ENCODE measurements at places on chromosomes 2 and 18. TPM values are rescaled to one million over a fixed set of nuclear protein-coding genes. Genes with fewer than 3 reads are reported as not detected.

ACTG2 gene
- total RNA-seq = not detected

FBXO48 gene
- total RNA-seq = 3.4 TPM

GRCh38 chr2:228731517-228731916 lies 539.6 kb downstream of the PID1 start:
- H3K27me3 ChIP-seq = no peaks in the 10 kb centered on the region
- no peaks in the 10 kb centered on the region for H3K36me3 ChIP-seq
- no peak for DNase-seq
- no peak overlapping the region for H3K4me3 ChIP-seq
- H3K27ac ChIP-seq = no peak overlapping the region
- H3K4me1 ChIP-seq = no peaks in the 10 kb centered on the region

- H3K36me3 ChIP-seq = no peaks in the 10 kb centered on the region
- H3K4me3 ChIP-seq = no peak overlapping the region
- no peak overlapping the region for H3K27ac ChIP-seq
- peaks cover 12% of the 10 kb centered on the region for H3K4me1 ChIP-seq
Measured at GRCh38 chr18:49690312-49690711, 123.0 kb downstream of the ACAA2 start.

SH3YL1 gene
- 17.9 TPM for total RNA-seq

- H3K4me1 ChIP-seq = peaks cover 14% of the 10 kb centered on the region
- no peak overlapping the region for H3K4me3 ChIP-seq
- DNase-seq = peak; percentile 53
- H3K27ac ChIP-seq = no peak overlapping the region
Measured at GRCh38 chr2:216687646-216688045, 7.7 kb downstream of the IGFBP5 start.

PAIP2B gene
- 1.5 TPM for total RNA-seq

CNTNAP5 gene
- total RNA-seq = not detected

- no peaks in the 10 kb centered on the region for H3K36me3 ChIP-seq
- DNase-seq = no peak
- no peaks in the 10 kb centered on the region for H3K4me1 ChIP-seq
- no peak overlapping the region for H3K27ac ChIP-seq
- no peaks in the 10 kb centered on the region for H3K27me3 ChIP-seq
Measured at GRCh38 chr2:66324909-66325528, 109.9 kb upstream of the MEIS1 start.

SKOR2 gene
- not detected for total RNA-seq

ZNF521 gene
- total RNA-seq = not detected

- H3K36me3 ChIP-seq = no peaks in the 10 kb centered on the region
- no peaks in the 10 kb centered on the region for H3K4me1 ChIP-seq
- no peak for DNase-seq
- H3K27me3 ChIP-seq = no peaks in the 10 kb centered on the region
- H3K27ac ChIP-seq = no peak overlapping the region
Measured at GRCh38 chr18:2040279-2040678, 531.0 kb downstream of the METTL4 start.

PIEZO2 gene
- total RNA-seq = not detected

GRCh38 chr2:239292959-239293774 lies 107.7 kb downstream of the HDAC4 start:
- H3K27ac ChIP-seq = no peak overlapping the region
- DNase-seq = no peak
- H3K27me3 ChIP-seq = no peaks in the 10 kb centered on the region
- peaks cover 74% of the 10 kb centered on the region for H3K4me1 ChIP-seq
- H3K36me3 ChIP-seq = peaks cover 4% of the 10 kb centered on the region

CCBE1 gene
- 0.12 TPM for total RNA-seq

GRCh38 chr2:227932403-227932802 lies 61.0 kb downstream of the DAW1 start:
- H3K27me3 ChIP-seq = peaks cover 3% of the 10 kb centered on the region
- H3K36me3 ChIP-seq = no peaks in the 10 kb centered on the region
- no peaks in the 10 kb centered on the region for H3K4me1 ChIP-seq
- H3K4me3 ChIP-seq = no peak overlapping the region
- no peak for DNase-seq
- no peak overlapping the region for H3K27ac ChIP-seq

SLC30A3 gene
- total RNA-seq = 0.47 TPM

- DNase-seq = no peak
- H3K36me3 ChIP-seq = no peaks in the 10 kb centered on the region
- peak overlapping the region; percentile 49 for H3K4me3 ChIP-seq
- no peak overlapping the region for H3K27ac ChIP-seq
- peaks cover 84% of the 10 kb centered on the region for H3K27me3 ChIP-seq
Measured at GRCh38 chr2:104871972-104872865, 18.3 kb downstream of the POU3F3 start.

DNA sequence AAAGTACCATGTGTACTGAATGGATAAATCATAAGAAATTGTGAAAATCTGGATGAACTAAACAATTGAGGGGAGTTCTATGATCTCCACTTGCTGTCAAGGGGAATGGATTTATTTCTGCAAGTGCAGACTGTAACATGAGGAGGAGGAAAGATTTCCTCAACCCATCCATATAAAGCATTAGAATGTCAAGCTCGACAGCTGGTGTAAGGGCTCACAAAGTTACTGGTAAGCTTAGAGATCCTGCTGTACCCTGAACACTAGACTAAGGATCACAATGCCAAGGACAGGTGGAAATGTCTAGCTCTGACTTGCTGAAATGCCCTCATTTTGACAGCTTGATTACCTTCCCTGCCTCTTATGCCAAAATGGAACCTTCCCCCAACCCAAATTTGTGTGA lies 125.3 kb downstream of the TCF4 start:
- no peak overlapping the region for H3K27ac ChIP-seq
- no peaks in the 10 kb centered on the region for H3K4me1 ChIP-seq
- no peak overlapping the region for H3K4me3 ChIP-seq
- no peaks in the 10 kb centered on the region for H3K27me3 ChIP-seq

- H3K4me3 ChIP-seq = no peak overlapping the region
- peak; percentile 31 for DNase-seq
- no peaks in the 10 kb centered on the region for H3K27me3 ChIP-seq
- H3K36me3 ChIP-seq = peaks cover 49% of the 10 kb centered on the region
Measured at GRCh38 chr2:120220756-120221155, 2.4 kb downstream of the TMEM185B start.

GRCh38 chr2:219017201-219017931 lies 23.9 kb downstream of the CFAP65 start:
- H3K36me3 ChIP-seq = no peaks in the 10 kb centered on the region
